ENCODE measurements at places on chromosomes 2 and 18.

GRCh38 chr18:28115149-28115550 is 61.8 kb downstream of the CDH2 start:
- DNase-seq: no peak

DNA sequence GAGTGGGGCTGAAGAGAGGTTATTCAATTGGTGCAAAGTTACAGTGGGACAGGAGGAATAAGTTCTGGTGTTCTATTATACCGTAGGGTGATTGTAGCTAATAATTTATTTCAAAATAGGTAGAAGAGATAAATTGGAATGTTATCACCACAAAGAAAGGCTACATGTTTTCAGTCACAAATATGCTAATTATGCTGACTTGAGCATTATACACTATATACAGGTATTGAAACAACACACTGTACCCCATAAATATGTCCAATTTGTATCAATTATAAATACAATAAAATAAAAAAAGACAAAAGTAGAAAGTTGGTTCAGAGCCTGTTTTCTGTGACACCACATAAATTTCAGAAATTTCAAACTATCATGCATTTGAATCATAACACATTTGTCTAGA is 97.7 kb downstream of the CDH19 start:
- DNase-seq: no peak

DNA sequence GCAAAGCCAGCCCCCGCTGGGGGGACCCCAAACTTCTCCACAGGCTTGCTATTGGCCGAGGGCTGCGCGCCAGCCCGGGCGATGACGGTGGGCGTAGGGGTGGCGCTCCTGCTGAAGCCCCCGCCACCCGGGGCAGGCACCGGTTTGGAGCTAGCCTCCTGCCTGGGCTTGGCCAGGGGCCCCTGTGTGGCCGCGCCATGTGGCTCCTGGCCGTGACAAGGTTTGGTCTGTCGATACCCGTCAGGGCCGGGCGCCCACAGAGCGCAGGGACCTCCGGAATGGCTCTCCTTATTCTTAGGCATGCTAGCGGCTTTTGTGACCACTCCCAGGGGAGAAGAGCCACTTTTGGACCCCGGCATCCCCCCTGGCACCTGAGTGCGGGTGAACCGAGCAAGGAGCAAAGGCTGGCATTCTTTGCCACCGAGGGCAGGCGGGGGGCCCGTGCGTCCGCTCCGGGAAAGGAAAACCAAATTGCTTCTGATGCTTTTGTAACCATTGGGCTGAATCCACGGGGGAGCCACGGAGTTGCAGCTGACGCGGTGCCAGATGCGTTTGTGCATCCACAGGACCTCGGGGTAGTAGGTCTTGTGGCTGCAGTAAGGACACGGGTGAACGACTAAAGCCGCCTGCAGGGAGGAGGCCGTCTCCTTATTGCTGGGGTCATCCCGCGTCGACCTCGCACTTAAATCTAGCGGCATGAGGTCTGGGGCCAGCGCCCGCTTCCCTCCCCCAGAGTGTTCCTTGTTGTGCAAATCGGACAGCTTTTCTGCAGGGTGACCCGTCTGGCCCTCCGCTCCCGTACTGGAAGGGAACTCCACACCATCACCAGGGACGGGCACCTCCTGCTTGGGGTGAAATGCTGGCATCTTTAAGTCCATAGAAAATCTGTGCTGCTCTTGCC is 115.6 kb downstream of the ZNF516 start:
- DNase-seq: no peak

DNA sequence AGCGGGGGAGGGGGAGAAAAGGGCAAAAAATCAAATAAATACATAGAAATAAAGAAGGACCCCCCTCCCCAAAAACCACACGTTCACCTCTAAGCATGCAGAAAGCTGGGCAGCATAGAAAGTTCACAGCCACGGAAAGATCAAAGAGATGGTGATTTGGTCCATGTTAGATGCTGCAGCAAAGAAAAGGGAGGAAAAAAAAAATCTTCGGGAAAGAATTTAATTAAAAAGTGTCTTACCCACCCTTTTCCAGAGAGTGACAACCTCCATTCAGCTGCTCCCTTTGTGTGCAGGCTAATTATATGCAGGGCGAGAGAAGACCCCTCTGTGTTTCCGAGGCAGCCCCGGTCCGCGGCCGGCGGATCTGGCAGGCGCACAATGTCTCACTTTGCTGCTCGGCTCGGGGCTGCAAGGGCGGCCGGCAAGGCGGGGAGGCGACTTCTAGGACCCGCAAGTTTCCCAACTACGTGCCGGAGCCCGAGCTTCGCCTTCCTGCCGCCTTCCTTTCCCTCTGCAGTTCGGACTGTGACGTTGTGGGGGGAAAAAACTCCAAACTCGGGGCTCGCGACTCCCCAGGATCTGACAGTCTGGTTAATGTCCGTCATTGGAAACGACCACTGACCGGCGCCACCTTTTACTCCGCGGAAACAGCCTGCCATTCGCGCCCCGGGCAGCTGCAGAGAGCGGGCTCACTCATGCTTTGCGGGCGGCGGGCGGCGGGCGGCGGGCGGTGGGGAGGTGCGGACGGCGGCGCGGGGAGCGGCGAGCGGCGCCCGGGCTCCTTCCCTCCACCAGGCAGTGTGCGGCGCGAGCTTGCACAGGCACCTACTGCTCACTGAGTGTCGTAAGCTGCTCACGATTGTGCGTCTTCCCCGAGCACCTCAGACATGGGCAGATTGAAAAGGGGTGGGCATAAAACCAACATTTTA is at the start of gene LRRTM1:
Gene LRRTM1, minus strand, starts transcription at position 844 of the 929 bp plus-strand sequence. CDS start 933 bp downstream, outside the sequence.
- DNase-seq: no peak

GRCh38 chr2:181111059-181111458 is 130.7 kb downstream of the UBE2E3 start:
- DNase-seq: no peak

DNA sequence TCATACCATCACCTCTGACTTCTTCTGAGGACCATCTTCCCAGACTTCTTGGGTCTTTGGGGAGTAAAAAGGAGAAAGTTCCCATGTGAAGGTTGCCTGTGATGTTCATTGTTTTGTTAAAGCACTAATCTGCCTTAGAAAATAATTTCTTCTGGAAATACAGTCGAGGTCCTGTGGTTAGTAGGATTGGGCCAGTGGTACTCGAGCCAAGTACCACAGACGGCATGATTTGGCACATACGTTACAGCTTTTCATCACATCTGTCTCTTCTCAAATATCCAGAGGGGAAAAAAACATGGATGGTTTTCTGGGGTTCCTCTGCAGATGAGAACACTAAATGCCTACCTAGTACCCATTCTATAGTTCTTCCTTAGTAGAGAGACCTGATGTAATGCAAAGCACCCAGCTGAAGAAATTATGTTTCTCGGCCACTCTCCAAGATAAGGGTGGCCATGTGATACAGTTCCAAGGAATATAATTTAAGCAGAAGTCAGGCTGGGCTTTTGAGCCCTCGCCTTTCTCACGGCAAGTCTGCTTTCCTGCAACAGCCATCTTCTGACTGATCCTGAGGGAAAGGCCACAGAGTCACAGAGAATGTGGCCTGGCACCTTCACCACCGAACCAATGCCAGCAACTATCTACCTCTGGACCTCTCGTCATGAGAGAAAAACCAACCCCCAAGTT is 161.0 kb downstream of the RNF152 start:
- no peak for DNase-seq

DNA sequence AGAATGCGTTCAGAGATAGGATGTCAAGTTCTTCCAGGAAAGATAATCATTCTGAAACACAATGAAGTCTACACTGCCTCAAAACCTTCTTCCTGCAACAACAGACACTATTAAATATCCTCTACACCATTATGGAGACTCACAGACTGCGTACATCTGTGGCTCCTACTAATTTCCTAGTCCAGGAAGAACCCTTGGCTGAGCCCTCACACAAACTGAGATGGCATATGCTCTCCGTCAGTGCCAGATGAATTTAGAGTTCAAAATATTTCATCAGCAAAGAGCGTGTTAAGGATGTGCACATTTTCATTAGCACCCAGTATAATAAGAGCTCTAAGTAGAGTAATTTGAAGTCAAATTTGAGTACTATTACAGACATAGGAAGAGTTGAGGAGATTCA is 117.2 kb downstream of the TCF4 start:
- no peak for DNase-seq

DNA sequence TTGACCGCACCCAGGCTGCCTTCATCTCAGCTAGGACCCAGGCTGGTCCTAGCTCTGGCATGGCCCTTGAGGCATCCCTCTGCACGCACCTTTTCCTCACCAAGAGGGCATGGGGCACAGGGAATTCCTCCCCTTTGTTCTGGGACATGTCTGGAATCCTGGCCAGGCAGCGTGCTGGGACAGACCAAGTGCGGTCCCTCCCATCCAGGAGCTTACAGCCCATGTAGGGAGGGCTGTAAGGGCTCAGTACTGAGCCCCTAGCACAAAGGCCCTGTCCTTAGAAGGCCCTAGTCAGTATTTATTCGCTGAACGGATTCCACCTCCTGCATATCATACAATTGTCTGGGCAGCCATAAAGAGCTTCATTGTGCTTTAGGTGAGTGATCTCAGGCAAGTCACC is 3.0 kb downstream of the TMEM37 start:
- DNase-seq: no peak

- no peak for DNase-seq
These were observed 55.9 kb downstream of the FAM178B start for GRCh38 chr2:96930351-96931010.

DNA sequence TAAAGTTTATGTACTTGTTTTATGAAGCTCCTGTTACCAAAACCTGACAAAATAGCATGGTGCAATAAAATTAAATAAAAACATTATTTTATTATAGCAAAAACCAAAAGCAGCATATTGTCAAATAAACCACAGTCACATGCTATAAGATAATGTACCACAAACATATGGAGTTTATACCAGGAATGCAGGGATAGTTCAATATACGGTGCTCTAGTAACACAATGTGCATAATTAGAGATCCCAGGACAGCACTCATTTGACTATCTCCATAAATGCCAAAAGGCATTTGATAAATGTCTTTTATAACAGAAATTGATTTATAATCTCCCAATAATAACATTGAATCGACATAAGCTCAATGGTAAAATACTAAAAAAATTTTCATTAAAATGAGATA is 402.0 kb downstream of the RND3 start:
- no peak for DNase-seq

DNA sequence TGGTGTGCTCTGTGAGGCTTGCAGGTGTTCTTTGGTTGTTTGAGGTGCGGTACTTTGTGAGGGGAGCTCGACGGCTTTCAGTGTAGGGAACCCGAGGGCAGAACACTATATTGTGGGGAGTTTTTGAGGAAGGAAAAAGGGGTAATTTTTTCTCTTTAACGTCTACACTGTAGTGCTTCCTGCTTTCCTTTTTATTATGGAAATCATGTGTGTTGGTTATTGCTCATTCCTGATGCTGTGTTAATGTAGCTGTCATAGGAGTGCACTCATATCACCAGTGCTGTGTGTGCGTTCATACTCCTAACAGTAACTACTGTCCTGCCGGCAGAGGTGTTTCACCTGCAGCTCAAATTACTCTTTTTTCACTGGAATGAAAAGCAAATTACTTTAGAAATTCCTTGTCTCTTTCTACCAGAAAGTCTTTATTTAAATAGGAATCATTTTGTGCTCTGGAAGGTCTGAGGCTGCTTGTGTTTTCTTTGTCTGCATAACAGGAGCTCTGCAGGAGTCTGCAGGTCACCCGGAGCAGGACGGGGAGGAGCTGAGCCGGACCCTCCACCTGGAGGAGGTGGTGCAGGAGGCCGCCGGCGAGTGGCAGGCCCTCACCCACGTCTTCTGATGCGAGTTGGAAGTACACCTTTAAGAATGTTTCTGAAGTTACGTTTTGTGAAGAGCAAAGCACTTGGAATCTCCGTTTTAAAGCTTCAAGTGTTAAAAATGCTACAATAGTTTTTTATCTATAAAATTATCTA is 145.5 kb downstream of the ZNF236 start:
- DNase-seq: peak; percentile 81

GRCh38 chr2:12796657-12797056 is 79.9 kb downstream of the TRIB2 start:
- DNase-seq: no peak

GRCh38 chr2:53028746-53029423 is 738.7 kb upstream of the CHAC2 start:
- DNase-seq: no peak

DNA sequence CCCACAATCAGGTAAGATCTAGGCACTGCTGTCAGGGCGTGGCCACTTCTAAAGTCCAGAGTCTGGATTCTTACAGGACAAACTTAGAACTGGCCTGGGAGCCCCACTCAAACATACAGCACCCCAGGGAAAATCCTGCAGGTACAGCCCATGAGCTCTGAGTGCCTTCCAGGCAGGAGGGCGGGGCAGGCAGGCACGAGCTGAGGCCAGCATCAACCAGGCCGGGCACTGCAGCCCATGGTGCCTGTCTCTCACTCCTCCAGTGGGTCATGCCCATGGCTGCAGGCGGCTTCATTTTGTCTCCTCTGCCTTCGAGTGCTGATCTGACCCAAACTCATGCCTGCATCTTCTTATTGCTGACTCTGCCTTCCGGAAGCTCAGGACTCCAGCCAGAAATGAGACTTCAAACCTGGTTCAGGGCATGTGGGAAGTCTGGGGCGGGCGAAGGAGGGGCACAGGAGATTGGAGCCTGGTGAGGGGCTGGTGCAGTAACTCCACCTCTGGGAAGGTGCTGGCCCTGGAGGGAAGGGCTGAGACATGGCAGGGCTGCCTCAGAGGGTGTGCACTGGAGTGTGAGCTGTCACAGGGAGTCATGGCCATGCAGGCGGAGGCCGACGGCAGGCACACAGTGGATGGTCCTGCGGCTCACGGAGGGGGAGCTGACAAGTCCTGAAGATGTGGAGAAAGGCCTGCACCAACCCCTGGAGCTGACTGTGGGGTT is 40.5 kb downstream of the HS6ST1 start:
- DNase-seq: no peak

DNA sequence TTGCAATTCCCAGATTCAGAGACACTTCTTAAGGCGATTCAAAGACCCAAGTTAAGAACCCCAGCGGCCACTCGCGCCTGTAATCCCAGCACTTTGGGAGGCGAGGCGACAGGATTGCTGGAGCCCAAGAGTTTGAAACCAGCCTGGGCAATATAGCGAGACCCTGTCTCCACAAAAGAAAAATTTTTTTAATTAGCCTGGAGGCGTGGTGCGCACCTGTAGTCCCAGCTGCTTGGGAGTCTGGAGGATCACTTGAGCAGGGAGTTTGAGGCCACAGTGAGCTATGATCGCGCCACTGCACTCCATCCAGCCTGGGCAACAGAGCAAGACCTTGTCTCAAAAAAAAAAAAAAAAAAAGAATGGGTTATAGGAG is 585 bp upstream of the ANAPC1 start:
- DNase-seq: no peak

DNA sequence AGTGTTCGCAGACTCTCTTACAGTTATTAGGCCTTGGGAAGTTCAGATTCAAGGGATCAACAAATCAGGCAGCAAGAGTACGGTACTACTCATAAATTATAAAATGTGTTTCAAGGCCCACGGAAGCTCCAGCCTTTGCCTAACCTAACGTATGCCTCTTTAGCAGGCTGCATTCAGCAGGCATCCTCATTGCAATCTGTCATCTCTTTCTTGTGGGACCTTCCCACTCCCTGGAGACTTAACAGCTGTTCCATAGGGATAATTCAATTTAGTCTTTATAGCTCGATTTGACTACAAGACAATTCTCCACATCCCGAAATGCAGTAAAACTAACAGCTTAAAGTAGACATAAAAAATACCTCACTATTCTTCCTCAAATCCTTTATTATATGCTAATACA is 453.7 kb downstream of the CNTNAP5 start:
- DNase-seq: no peak

GRCh38 chr18:26317398-26317797 is 91.2 kb downstream of the TAF4B start:
- no peak for DNase-seq

Measured in iPS DF 6.9 (cell line).